Natural killer cell (primary cell): ENCODE measurements at places on chromosomes 5 and 9. TPM values are rescaled to one million over a fixed set of nuclear protein-coding genes. Genes with fewer than 3 reads are reported as not detected.

Gene ASTN2
- total RNA-seq = 3.5 TPM

Gene PRUNE2
- total RNA-seq = not detected

Gene NEUROG1
- total RNA-seq = not detected

Gene GRIN3A
- not detected for total RNA-seq

Gene KIAA1958
- 6.1 TPM for total RNA-seq

Gene LECT2
- not detected for total RNA-seq
